ENCODE measurements at places on chromosomes 5 and 9.

GRCh38 chr9:130685104-130685503, 8.5 kb upstream of the EXOSC2 start:
- DNase-seq, result no peak

DNA sequence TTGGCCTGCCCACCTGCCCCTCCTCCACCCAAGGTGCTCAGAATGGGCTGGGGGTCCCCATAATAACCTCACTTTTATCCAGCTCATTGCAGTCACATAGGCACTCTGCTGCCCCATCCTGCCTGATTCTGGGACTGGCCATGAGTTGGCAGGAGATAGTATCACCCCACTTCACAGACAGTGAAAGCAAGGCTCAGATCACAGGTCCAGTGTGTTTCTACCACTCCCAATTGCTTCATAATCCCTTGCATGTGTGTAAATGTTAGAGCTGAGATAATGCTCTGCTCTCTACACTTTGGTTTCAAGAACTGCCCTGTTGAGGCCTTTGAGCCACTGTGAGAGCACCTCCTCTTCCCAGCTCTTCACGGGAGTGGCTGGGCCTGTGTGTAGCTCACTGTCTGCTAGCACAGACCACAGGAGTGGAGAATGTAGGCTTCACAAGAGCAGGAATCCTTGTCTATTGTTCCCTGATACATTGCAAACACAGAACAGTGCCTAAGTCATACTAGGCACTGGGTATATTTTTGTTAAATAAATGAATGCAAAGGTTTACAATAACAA, 8.4 kb downstream of the PCYOX1L start:
- no peak for DNase-seq

DNA sequence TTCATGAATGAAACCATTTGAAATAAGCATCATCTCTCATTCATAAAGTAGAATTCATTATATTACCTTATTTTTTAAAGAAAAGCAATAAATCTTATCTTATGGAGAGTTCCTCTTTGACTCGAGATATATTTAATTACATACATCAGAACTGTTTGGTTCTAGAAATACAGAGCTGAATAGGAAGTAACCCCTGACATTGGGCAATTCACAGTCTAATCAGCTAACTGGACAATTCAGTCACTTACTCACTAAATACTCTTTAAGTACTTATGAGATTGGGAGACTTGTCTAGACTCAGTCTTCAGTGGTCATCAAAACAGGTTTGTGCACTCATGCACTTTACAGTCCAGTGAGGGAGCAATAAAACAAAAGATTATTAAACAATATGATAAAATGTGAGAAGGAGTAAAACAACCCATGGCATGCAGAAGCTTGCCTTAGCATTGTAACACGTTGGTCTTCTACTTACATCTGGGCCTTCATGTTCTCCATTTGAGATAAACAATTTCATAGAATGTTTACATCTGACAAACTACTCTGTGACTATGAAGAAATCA, 11.5 kb upstream of the FBXO38 start:
- DNase-seq, result no peak

DNA sequence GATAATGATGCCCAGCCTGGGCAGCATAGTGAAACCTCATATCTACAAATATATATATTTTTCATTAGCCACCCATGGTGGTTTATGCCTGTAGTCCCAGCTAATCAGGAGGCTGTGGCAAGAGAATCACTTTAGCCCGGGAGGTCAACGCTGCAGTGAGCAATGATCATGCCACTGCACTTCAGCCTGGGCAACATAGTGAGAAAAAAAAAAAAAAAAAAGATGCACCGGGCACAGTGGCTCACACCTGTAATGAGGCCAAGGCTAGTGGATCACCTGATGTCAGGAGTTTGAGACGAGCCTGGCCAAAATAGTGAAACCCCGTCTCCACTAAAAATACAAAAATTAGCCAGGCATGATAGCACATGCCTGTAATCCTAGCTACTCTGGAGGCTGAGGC, 50.2 kb upstream of the ADRA1B start:
- DNase-seq, result no peak

DNA sequence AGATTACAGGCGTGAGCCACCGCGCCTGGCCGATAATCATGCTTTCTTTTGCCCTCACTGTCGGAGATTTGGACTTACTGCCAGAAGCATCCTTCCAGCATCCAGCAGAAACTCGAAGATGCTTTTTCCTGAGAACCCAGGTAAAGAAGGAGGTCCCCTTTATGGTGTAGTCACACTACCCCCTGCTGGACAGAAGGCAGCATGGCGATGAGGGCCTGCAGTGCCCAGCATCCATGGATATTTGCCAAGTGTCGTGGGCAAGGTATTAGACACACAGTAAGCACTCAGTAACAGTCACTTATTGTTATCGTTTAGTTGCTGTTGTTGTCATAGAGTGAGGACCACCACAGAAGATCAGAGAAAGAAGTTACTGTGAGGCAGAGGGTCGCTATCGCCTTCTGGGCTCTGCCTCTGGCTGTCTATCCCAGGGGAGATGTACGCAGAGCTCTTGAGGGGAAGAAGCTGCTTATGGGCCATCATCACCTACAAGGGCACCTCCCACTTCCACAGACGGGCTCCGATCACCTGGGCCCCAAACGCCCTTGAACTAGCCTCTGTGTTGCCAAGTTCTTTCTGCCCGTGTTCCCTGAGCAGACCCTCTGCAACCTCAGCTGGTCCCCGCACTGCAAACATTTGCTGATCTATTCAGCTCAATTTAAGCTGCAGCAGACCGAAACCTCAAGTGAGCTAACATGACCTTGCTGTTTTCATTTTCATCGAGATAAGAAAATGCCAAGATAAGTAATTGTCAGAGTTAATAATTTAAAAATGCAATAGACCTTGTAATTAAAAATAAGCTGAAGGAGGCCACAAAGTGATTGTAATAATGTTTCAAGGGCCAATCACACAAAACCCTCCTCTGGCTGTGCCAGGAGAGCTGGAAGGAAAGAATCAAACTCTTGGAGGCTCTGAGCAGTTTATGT, 23.9 kb downstream of the C5orf15 start:
- peak; percentile 44 for DNase-seq

DNA sequence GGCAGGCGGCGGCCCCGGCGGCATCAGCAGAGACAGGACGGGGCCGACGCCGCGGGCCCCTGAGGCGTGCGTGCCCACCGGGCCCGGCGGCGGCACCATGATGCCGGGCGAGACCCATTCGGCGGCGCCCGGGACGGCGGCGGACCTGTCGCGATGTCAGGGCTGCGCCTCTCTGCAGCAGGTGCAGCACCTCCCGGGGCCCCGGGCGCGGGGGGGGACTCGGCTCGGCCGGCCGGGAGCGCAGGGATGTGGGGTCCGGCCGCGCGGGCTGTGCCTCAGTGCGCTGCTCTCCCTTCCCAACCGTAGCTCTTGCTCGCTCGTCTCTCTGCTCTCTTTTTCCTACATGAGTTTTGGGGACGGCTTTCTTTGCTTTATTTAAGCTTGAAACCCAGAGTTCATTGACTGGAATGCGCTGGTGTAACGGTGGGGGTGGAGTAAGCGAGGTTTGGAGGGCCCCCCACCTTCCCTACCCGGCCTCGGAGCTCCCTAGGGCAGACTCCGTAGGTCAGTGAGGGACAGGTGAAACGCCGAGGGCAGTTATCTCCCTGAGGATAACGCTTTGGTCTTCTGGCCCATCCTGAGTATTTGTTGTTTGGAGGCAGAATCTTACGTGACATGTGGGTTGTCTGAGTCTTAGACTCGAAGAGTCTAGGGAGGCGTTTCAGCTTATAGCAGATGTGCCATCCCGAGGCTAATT, 490 bp downstream of the ICE1 start:
- DNase-seq, result no peak

- DNase-seq, result no peak
These were observed 50.5 kb downstream of the FAM81B start for GRCh38 chr5:95441636-95442035.

DNA sequence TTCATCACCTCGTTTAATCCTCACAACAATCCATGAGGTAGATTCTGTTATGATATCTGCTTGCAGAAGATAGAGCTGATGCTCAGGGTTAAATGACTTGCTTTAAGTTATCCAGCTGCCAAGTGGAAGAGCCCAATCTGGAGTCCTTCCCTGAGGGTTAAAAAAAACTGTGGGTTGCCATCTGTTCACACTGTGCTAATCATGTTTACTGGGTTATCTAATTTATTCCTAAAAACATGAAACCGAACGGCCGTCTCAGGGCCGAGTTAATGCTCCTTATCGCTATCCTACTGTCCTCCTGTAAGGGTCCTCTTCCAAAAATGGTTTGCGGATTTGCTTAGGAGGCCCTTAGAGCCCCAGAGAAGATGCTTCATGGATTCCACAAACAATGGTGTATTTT, 153.3 kb downstream of the YIPF5 start:
- DNase-seq, result no peak

GRCh38 chr9:32647671-32648070, 12.2 kb upstream of the TAF1L start:
- no peak for DNase-seq

- DNase-seq, result no peak
These were observed 57.9 kb upstream of the CCNG1 start for GRCh38 chr5:163379298-163380155.

DNA sequence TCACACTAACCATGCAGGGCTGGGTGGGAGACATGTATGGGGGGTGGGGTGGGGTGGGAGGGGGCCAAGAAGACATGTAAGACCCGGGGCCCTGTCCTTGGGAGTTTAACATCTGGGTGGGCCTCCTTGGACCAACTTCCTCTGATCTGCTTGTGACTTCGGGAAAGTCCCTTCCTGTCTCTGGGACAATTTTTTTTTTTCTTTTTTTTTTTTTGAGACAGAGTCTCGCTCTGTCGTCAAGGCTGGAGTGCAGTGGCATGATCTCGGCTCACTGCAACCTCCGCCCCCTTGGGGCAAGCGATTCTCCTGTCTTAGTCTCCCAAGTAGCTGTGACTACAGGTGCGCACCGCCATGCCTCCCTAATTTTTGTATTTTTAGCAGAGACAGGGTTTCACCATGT, 23.8 kb upstream of the IER5L start:
- DNase-seq, result no peak

DNA sequence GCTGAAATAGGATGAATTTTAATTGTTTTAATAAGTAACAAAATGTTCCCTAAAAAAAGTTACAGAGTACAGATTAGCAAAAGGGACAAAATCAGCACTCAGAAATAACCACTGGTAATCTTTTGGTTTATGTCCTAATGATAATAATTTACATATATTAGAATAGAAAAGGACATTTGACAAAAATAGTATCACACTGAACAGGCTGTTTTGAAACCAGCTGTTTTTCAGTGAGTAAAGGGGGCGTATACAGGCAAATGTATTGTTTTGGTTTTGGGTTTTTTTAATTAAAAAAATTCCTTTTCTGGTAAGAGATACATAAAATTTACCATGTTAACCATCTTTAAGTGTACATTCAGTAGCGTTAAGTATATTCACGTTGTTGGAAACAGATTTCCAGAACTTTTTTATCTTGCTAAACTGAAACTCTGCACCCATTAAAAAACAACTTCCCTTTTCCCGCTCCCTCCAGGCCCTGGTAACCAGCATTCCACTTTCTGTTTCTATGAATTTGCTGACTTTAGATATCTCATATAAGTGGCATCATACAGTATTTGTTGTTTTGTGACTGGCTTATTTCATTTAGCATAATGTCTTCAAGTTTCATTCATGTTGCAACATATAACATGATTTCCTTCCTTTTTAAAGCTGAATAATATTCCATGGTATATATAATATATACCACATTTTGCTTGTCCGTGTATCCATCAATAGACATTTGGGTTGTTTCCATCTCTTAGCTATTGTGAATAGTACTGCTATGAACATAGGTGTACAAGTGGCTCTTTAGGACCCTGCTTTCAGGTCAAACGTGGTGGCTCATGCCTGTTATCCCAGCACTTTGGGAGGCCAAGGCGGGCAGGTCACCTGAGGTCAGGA, 20.6 kb upstream of the LARP1 start:
- no peak for DNase-seq

GRCh38 chr5:141680751-141681201, 1.3 kb downstream of the ARAP3 start:
- no peak for DNase-seq

- no peak for DNase-seq
These were observed 1.5 kb downstream of the ARHGAP26 start for GRCh38 chr5:142771666-142772065.

- DNase-seq, result no peak
These were observed 13.4 kb upstream of the TXNDC8 start for GRCh38 chr9:110351009-110351467.

- DNase-seq, result no peak
These were observed 48.9 kb downstream of the FAM174A start for GRCh38 chr5:100584069-100584468.

GRCh38 chr5:60248901-60249300, 355.4 kb upstream of the PDE4D start:
- DNase-seq, result no peak

DNA sequence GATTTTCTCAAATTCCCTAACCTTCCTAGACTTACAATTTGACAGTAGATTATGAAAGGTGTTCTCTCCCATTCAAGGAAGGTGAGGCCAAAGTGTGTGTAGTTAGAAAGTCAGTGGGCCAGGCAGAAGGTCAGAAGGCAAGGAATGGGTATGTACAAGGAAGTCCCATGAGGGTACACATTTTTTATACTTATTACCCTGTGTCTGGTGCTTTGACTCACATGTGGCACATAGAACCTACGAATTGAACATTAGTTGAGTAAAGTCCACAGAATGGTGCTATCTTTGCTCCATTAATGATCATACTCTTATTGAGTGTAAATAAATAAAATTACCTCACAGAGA, 55.4 kb downstream of the IQGAP2 start:
- no peak for DNase-seq

GRCh38 chr9:95107001-95107749, 210.3 kb downstream of the FANCC start:
- DNase-seq, result no peak

GRCh38 chr9:109956717-109957440, 176.9 kb downstream of the PALM2AKAP2 start:
- no peak for DNase-seq

GRCh38 chr5:40430101-40430710, 249.5 kb upstream of the PTGER4 start:
- DNase-seq, result no peak

DNA sequence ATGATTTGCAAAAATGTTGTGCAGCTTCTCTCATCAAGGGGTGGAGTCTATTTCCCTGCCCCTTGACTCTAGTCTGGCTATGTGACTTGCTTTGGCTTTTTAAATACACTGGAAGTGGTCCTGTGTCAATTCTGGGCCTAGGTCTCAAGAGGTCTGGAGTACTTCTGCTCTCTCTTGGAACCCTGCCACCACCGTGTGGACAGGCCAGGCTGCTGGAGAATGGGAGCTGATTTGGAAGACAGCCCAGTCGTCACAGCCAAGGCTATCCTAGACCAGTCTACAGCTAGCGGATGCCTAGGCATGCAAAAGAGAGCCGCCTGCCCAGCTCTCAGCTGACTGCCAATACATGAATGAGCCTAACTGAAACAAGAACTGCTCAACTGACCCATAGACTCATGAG, 56.7 kb upstream of the CLINT1 start:
- DNase-seq, result no peak

DNA sequence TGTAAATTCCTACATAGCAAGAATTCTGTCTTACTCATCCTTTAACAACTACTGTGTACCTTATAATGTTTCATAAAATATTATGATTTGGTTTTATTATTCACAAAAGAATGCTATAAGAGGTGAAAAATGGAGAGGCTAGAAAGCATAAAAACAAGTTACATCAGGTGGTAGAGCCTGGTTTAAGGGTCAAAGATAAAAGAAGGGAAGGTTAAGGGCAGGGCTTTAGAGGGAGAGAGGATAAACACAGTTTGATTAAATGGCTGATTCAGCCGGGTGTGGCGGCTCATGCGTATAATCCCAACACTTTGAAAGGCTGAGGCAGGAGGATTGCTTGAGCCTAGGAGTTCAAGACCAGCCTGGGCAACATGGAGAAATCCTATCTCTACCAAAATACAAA, 40.4 kb upstream of the HSPB3 start:
- DNase-seq, result no peak
